ENCODE measurements at places on chromosomes 12 and 14. TPM values are rescaled to one million over a fixed set of nuclear protein-coding genes. Genes with fewer than 3 reads are reported as not detected.
A peak's percentile ranks its signal among the peaks of the same experiment; 100 is the strongest.

GRCh38 chr12:115920395-115921183 lies 356.9 kb downstream of the MED13L start:
- no peaks in the 10 kb centered on the region for H3K4me1 ChIP-seq
- peaks cover 7% of the 10 kb centered on the region for H3K27me3 ChIP-seq
- no peak for DNase-seq
- H3K36me3 ChIP-seq = no peaks in the 10 kb centered on the region
- no peak overlapping the region for H3K4me3 ChIP-seq

GRCh38 chr14:90062127-90062794 lies 467 bp downstream of the KCNK13 start:
- peaks cover 19% of the 10 kb centered on the region for H3K27me3 ChIP-seq
- DNase-seq = no peak
- H3K4me1 ChIP-seq = peaks cover 23% of the 10 kb centered on the region
- peak overlapping the region; percentile 17 for H3K4me3 ChIP-seq
- no peak overlapping the region for H3K27ac ChIP-seq
- no peaks in the 10 kb centered on the region for H3K36me3 ChIP-seq

GRCh38 chr14:58633831-58634230 lies 3.9 kb upstream of the DACT1 start:
- H3K4me3 ChIP-seq = no peak overlapping the region
- H3K36me3 ChIP-seq = no peaks in the 10 kb centered on the region
- peaks cover 6% of the 10 kb centered on the region for H3K4me1 ChIP-seq

Gene BMP4
- 2.2 TPM for total RNA-seq

Gene TEX52
- not detected for total RNA-seq

Gene SLC7A8
- total RNA-seq = 2.4 TPM
